ENCODE measurements at places on chromosomes 6 and 20.
A peak's percentile ranks its signal among the peaks of the same experiment; 100 is the strongest.

- no peak for DNase-seq
Observed at GRCh38 chr6:96836631-96837080, 621 bp downstream of the GPR63 start.

DNA sequence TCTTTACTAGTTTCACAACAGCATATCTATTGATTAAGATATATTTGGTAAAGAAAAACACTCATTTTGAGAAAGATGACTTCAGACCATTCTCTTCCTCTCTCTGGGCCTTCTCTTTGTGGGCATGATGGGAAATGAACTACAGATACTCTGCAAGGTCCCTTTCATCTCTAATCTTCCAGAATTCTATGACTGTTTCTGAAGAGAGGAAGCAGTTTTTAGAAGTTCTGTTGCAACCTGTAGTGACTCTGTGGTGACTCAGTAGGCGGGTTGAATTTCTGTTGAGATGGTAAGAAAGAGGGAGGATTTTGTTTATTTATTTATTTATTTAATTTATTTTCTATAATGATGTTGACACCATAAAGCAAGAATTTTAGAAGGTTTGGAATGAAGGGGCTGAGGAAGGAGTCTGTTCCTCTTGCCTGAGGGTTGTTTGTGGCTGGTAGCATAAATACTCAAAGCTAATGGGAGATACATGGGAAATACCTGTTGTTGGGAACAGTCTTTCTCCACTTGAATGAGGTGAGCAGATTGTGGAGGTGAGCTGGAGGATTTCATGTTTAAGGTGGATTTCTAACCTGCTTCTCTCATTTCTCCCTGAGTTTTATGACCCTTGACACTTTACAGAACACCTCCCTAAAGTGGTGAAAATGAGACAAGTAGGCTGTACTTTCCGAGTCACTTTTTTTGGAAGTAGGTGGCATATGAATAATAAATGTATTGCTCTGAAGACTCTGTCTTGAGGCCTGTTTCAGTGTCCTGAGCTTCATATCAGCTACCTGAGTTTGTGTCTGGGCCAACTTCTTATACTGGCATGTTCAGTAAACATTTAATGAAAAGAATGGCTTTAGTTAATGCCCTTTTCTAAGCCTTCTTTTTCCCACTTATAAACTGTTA lies 15.0 kb downstream of the ACSS2 start:
- DNase-seq, result peak; percentile 16

DNA sequence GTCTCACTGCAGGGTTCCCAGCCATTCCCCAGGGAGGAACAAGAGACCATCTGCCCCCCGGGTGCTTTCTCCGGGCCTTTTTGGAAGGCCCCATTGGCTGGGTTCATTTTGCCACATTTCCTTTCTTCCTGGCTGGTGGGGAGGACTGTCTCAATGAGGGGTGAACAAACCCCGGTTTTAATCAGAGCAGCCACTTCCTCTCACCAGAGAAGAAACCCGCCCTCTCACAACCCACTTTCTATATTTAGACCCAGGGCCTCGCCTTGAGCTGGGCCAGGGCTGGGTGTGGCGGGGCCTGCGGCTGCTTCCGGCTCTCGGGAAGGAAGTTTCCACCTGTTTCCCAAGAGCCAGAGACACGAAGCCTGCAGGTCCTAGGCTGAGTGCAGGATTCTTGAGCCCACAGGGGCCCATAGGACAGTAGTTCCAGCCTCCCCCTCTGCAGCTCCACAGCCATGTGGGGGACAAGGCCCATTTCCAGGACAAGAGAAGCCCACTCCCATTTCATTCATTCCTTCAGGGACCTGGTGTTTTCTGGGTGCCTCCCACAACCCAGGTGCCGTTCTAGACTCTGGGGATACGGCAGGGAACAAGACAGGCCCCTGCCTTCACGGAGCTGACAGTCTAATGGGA lies 41.8 kb downstream of the RBM38 start:
- DNase-seq, result no peak

GRCh38 chr6:6696867-6697531 lies 108.5 kb downstream of the LY86 start:
- no peak for DNase-seq

DNA sequence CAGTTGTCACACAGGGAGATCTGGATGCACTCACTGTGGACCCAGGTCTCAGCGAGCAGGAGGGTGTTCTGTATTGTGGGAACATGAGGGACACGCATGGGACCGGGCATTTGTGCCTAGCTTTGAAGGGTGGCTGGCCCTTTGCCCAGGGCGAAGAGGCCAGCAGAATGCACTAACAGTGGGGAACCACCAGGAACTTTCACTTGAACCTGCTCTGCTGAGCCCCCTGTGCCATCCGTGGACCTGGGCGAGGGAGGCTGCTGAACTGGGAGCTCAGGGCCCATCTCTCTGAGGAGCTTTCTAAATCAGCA lies 1.2 kb upstream of the ULBP2 start:
- DNase-seq, result no peak

- no peak for DNase-seq
Observed at GRCh38 chr20:48754292-48754691, 73.5 kb downstream of the PREX1 start.

- no peak for DNase-seq
Observed at GRCh38 chr20:22675341-22675740, 91.0 kb upstream of the FOXA2 start.

- DNase-seq, result no peak
Observed at GRCh38 chr6:43275801-43276576, 22.1 kb upstream of the SLC22A7 start.

- DNase-seq, result no peak
Observed at GRCh38 chr6:113825781-113826180, 31.4 kb upstream of the MARCKS start.

DNA sequence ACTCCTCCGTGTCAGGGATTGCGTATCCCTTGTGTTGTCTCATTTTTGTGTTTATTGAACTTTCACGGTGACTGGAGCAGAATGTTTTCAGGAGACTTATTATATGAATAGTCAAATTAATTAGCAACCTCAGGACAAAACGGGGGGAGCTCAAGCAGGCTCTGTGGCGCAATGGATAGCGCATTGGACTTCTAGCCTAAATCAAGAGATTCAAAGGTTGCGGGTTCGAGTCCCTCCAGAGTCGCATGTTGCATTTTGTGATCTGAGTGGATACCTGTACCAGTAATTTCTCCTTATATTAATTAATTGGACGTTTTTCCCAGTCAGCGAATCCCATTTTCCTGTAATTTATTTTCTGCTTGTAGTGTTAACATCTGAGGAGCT lies 89.1 kb upstream of the ZNF184 start:
- no peak for DNase-seq

- no peak for DNase-seq
Observed at GRCh38 chr20:34693414-34693813, 10.7 kb upstream of the TP53INP2 start.

DNA sequence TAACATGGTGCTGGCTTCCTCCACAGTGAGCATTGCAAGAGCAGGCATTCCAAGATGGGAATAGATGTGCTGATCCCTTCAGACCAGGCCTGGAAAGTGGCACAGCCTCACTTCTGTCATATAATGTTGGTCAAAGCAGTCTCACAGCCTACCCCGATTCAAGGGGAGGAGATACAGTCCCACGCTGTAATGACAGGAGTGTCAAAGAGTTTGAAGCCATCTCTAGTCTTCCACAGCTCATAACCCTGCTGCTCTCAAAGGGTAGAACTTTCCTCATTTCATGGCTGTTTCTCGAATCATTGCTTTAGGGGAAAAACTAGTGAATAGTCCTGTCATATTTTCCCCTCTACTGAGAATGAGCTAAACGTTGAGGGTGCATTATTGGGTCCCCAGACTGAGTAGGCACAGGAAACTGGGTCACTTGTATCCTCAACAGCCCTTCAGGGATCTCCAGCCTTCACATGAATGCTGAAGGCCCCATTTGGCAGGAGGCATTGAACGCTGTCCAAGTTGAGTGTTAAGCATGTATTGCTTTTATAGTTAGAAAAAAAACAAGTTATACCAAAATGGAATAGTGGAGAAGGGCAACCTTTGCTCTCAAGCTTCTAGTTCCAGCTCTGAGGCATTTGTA lies 27.3 kb downstream of the DTD1 start:
- DNase-seq, result no peak

DNA sequence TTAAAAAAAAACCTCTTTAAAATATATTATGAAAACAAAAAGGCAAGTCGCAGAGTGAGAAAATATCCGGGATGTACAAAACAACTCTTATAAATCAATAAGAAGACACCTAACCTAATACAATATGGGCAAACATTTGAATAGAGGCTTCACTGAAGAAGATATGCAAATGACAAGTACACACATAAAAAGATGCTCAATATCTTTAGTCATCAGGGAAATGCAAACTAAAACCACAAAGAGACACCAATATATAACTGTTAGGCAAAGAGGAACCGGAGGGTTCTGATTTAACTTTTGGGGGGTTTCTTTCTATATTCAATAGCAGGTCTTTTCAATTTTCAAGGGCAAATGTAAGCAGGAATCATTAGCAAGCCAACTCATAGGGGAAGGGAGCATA lies 480.7 kb upstream of the SPTLC3 start:
- no peak for DNase-seq

DNA sequence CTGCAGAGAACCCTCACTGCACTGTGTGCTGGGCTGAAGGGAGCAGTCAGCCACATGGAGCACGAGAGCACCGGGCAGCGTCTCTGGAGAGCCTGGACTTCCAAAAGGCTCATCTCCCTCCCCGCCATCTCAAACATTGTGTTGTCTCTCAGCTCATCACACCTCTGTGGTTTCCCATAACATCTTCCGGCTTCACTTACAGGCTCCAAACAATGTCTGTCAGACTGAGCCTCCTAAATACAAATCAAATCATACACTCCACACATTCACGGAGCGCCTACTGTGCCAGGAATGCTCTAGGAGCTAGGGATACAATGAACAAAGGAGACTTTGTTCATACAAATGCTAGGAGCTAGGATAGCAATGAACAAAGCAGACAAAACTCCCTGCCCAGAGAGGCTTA lies 398.0 kb downstream of the RNGTT start:
- DNase-seq, result no peak

DNA sequence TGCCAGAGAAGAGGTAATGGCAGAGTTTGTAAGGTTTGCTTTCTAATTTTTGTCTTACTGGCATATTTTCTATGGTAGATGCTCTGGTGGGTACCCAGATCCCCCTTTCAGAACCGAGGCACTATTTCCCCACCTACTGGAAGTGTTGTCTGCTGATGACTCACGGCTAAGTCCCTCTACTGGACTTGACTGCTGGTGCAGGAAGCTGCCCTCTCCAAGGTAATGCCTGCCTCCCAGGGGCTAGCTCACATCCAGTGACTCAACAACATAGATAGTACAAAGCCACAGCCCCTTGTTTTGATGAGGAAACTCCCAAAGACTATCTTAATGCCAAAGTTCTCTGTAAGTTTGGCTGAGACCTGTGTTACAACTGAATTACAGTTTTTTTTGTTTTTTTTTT lies 285.4 kb upstream of the FLRT3 start:
- DNase-seq, result peak; percentile 63

DNA sequence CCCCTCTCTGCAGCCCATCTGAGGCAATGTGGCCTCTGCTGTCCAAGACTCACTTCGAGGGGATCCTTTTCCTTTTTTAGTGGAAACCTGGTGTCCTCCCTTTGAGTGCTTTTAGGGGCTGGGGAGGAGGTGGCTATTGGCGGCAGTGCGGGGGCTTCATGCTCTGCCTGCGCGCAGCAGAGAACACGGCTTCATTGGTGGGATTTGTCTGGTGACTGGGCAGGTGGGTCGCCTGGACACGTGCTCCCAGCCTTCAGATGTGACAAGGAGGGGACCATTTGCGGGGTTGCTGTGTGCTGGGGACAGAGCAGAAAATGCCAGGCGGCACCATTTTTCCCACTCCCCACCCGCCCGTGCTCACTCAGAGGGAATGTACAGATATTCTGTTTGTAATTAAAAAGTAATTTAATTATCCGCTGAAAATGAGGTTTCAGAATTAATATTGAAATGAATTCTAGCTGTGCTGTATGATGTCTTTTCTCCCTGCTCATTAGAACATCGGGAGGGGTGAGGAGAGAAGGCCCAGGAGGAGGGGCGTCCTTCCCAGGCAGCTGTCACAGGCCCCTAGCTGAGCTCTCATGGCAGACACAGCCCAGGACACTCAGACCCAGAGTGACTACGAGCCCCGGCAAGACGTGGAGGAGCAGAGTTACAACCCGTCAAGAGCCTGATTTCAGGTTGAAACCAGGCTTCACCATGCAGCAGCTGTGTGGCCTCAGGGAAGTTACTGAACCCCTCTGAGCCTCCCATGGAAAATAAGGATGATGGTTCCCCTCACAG lies 417.2 kb upstream of the SULF2 start:
- no peak for DNase-seq

- DNase-seq, result peak; percentile 22
Observed at GRCh38 chr20:10356628-10357027, 77.4 kb downstream of the MKKS start.

- no peak for DNase-seq
Observed at GRCh38 chr6:121335087-121336008, 1.1 kb upstream of the TBC1D32 start.

DNA sequence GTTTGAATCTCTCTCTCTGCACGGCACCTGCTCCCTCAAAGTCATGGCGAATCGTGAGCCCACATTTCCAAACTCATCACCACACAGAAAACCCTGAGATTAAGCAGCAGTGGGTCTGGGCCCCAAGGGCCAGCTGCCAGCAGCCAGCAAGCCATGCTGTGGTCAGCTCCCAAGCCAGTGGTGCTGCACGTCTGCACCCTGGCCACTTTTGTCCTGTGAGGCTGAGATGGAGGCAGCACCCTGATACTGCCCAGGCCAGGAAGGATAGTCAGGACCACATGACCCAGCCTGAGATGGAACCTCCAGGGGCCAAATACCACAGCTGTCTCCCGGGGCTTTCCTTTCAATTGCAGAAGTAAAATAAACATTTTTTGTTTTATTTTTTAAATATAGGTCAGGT lies 93.9 kb downstream of the PRND start:
- DNase-seq, result no peak

GRCh38 chr6:109295109-109295773 lies 87.0 kb downstream of the CD164 start:
- DNase-seq, result no peak

DNA sequence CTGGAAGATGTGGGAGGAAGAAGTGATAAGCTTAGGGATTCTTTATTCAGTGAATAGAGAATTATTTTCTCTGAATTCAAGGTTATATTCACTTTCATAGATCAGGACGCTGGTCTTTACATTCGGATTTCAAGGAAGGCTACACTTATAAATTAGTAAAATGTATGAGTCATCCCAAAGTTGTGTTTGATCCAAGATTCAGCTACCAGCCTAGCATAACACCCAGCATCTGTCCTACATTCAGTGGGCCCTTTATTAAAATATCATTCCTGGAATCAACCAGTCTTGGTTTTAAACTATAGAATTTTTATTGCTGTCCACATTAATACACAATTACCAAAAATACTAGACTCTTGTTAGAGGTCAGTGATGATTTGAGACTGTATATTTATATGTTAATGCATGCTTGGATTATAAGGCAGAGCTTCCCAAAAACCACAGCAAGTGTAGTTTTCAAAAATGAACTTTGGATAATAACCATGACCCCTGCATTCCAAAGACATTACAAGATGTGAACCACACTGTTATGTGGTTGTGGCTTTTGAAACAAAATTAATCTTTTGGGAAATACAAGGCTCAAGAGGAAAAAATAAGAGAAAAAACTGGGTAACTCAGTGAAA lies 210.7 kb upstream of the CNR1 start:
- DNase-seq, result peak; percentile 62

GRCh38 chr6:89186762-89187161 lies 30.4 kb downstream of the GABRR1 start:
- no peak for DNase-seq

GRCh38 chr6:26336355-26337198 lies 28.4 kb upstream of the BTN3A2 start:
- DNase-seq, result peak; percentile 67

GRCh38 chr20:11235058-11235457 lies 561.3 kb upstream of the JAG1 start:
- DNase-seq, result peak; percentile 72

- no peak for DNase-seq
Observed at GRCh38 chr20:54218470-54218869, 10.6 kb downstream of the PFDN4 start.
